ENCODE measurements at places on chromosomes 5 and 9.

DNA sequence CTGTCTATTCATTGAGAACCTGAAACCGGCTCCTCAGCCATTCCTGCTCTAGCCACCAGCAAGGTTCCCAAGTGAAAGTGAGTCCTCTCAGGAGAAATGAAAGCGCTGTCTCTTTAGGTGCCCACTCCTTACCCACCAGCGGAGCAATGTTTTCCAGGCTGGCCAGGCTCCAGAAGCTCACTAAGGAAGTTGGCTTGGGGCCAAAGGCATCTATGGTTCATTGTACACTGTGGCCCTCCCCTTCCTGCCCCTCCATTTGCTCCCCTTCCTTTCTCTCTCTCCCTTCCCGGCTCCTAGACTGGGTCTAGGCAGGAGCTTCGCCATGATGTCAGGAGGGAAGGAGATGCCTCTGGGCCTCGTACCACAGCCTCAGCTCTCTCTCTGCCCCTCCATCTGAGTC is 1.1 kb upstream of the GABRP start:
- DNase-seq = no peak

DNA sequence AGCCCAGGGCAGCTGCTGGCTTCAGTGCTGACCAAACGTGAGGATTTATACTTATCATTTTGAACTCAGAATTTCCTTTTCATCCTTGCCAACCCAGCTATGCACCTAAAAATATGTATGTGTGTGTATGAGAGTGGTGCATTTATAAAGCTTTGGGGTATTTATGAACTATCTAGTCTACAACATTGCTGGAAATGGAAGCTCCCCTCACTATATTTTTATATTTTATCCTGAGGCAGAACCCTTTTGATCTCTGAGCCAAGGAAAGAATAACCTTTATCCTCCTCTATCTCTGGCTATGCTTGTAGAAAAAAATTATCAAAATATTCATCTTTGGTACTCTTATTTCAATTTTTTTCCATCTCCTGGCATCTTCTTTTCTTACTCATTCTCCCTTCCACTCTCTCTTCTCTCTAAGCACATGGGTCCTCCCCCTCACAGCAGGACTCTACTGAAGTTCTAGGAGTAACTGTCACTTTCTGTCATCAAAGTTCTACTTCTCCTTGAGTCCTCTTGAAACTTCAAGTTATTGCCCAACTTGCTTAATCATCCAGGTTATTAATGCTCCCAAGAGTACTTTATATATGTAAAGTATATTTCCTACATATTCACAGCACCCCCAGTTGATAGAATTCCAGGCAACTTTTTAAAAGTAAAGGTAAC is 190.9 kb downstream of the HINT1 start:
- DNase-seq = no peak

- no peak for DNase-seq
These were observed 49.6 kb downstream of the ARHGAP26 start for GRCh38 chr5:142819825-142820224.

DNA sequence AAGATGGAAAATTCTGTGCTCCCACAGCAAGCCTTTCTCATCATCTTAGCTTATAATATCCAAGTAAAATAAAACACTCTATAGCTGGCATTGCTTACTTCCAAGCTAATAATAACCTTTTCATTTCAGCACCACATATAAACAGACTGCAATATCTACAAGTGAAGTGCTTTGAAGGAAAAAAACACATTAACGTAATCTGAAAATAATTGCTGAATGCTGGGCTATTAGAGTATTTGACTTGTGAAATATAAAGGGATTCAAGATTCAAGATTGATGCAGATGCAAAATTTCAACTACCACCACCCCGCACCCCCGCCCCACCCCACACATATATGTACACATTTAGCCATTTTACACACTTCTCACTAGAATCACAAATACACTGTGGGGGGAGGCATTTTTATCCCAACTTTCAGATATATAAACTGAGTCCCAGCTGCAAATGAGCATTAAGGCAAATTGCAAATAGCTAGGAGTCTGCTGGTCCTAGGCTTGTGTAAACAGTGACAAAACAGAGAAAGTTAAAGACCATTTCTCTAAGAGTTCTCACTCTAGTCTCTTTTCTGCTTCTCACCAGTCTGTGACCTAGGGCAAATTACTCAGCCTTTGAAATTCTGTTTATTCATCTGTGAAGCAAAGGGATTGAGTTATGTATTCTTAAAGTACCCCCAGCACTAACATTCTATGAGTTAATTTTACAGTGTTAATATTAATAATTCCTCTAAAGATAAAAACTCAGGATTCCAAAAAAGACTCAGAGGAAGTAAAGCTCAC is 489.4 kb downstream of the PRELID2 start:
- no peak for DNase-seq

- DNase-seq = no peak
These were observed 18.4 kb downstream of the GADD45G start for GRCh38 chr9:89622933-89623861.

DNA sequence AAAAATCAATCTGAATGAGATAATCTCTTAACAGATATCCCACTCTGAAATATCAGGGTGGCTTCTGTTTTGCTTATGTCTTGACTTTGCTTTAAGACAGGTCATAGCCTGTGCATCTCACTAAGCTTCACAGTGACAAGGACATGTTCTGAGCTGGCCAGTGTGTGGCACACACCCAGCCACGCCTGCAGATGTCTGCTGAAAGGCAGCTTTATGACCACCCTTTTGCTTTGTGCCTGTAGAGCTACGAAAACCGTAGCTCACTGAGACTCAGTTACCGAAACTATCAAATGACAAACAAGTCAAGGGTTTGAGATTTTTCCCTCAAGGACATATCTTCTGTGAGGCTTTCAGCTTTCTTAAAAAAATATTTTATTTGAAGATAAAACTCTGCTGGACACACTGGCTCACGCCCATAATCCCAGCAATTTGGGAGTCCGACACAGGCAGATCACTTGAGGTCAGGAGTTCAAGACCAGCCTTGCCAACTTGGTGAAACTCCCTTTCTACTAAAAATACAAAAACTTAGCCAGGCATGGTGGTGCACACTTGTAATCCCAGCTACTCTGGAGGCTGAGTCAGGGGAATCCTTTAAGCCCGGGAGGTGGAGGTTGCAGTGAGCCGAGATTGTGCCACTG is 233.2 kb downstream of the SPATA31A1 start:
- no peak for DNase-seq

DNA sequence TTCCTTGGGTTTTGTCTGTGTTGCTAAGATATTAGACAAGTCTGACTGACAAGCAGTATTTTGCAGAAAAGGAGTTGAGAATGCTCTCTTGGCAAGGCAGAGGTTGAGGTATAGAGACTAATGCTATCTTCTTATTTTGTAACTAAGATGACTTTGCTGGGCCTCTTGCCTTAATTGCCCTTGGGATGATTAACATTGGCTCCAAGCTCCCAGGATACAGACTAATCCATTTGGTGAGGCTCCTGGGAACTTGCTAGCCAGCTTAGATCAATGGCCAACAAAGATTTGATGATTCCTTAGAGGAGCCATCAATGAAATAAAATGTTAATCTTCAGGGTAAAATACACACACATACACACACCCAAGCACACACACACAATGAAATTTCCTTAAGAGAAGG is 28.7 kb upstream of the AP3B1 start:
- no peak for DNase-seq

DNA sequence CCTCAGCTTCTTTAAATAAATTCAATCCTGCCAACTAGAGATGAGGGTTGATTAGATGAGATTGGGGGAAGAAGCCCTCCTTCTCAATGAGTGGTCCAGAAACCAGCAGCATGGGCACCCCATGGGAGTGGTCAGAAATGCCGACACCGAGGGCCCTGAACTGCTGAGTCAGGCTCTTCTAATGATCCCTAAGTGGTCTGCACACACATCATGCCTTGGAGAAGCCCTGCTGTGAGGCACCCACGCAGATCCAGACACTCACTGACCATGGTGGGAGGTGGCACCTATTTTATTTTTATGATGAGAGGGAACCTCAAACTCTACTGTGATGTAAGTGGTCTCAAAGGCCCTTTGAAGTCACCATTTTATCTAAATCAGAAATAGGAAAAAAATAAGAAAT is 72.3 kb upstream of the BOD1 start:
- no peak for DNase-seq

DNA sequence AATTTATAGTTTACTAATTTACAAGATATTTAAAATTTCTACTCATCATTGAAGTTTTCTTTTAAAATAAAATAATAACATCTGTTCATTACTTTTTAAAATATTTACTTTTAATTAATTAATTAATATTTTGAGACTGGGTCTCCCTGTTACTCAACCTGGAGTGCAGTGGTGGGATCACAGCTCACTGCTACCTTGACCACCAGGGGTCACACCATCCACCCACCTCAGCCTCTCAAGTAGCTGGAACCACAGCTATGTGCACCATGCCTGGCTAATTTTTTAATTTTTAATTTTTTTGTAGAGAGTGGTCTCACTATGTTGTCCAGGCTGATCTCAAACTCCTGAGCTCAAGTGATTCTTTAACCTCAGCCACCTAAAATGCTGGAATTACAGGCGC is 1013.6 kb downstream of the CDH9 start:
- DNase-seq = no peak

DNA sequence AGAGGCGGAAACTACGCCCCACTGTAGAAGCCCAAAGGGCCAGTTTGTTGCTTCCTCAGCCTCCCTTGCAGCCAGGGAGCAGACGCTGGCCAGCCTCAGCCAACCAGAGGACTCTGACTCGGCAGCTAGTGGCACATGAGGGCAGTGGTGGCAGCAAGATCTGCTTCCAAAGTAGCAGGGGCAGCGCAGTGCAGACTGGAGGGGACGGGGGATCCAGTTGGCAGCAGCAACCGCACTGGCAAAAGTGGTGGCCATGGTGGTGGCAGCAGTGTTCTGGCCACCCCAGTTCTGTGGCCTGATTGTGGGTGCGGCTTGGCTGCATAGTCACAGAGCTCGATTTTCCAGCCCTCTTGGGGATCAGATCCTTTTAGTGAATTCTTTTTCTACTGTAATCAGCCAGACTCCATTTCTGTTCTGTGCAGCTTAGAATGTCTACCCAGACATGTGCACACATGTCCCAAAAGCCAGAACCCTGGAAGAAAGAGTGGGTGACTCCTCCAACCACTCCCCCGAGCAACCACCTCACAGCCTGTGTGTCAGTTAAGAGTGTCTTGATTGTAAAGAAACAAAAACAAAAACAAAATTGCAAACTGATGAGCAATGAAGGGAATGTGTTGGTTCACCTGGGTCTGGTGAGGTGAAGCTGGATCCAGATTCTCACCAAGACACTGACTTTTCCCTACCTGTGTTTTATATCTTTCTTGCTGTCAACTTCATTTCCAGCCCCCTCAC is 11.0 kb upstream of the ZBTB43 start:
- DNase-seq = no peak

DNA sequence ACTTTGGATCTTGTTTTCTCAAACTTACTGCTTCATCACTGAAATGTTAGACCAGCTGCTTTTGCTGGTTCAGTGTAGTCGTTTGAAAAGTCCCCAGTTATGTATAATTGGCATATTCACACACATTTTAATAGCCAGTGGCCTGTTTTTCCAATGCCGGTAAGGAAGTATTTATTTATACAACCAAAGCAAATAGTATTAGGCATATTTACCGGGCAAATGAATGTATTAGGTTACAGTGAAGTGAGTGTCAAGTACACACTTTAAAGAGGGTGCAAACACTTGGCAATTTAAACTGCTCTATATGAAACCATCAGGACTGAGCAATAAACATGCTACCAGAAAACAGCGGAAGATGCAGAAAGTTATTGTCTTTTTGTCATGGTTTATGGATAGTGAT is 242.9 kb downstream of the MCTP1 start:
- no peak for DNase-seq

GRCh38 chr9:136671646-136672430 is 9.1 kb downstream of the EGFL7 start:
- peak; percentile 33 for DNase-seq

DNA sequence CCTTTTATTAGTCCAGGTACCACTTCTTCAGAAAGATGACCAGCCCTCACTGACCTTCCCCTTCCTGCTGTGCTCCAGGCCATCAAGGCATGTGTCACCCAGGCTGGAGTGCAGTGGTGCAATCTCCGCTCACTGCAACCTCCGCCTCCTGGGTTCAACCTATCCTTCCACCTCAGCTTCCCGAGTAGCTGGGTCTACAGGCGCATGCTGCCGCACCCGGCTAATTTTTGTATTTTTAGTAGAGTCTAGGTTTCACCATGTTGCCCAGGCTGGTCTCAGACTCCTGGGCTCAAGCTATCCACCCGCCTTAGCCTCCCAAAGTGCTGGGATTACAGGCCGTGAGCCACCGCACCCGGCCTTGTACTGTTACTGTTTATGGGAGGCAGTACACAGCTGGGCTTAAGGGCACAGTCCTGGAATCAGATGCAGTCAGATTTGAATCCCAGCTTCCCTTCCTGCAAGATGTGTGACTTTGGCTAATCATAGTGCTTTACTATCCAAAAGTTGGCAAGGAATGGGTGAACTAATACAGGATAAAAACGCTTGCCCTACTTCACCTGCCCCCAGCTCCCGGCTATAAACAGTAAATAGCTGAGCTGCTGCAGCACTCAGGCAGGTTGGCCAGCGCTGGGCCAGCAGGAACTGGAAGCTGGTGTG is 483 bp upstream of the EIF4EBP3 start:
- no peak for DNase-seq

DNA sequence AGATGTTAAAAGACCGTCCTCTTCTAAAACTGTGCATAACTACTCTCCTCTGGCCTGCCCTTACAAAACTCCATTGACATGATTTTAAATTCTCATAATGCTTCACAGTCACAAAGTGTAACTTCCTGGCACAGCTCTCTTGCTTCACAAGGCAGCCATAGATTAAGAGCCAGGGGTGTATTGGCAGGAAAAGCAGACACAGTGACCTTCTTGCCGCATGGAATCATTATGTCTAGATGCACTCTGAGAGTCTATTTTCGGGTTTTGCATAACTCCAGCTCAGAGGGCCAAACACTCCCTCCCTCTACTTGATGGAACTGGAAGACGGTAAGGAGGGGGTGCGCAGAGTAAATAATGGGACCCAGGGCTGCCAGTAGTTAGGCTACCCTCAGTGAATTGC is 110.1 kb downstream of the MARCHF3 start:
- no peak for DNase-seq

GRCh38 chr5:89452081-89452480 is 569.1 kb upstream of the MEF2C start:
- no peak for DNase-seq

DNA sequence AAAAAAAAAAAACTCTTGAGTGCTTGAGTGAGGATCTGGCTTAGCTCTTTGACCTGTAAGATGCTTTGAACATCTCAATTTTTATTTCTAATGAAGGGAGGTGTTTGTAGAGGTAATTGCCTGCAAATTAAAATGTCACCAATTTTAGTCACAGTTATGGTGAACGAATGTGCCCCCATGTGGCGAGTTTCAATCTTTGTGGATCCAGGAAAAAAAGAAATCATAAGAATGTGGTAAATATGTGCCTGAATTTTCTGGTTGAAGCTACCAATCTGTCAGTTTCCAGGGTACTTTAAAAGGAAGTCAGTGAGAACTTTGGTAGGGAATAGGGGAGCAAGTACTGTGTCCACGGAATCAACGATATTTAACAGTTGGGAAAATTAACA is 1772.4 kb upstream of the CDH9 start:
- no peak for DNase-seq

All from CD4-positive, alpha-beta T cell treated with Interleukin-21 for 1 hour (primary cell).